ENCODE measurements at places on chromosomes 2 and 18.

GRCh38 chr2:238376884-238377391 is 49.8 kb upstream of the ASB1 start:
- DNase-seq: no peak

DNA sequence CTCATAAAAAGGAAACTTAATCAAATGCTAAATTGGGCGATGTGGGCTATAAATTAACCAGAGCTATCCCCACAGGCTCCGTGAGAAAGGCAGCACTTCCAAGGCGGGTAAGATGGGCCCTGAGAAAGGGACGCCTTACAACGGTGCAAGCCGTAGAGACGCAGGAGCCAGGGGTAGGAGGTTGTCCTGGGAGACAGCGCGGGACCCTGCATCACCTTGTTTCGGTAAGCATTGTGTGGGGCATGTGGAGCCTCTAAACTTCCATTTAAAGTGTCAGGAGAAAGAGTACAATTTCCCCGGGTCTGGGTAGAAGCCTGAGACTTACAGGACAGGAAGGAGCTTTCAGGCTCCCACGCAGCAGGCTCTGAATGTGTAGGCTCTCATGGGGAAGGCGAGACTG is 1.2 kb upstream of the PER2 start:
- no peak for DNase-seq

GRCh38 chr2:240816584-240817495 is 3.2 kb downstream of the KIF1A start:
- no peak for DNase-seq

- no peak for DNase-seq
Measured at GRCh38 chr2:223815884-223816570, 21.4 kb downstream of the AP1S3 start.

GRCh38 chr2:235497096-235497495 is 3.3 kb downstream of the AGAP1 start:
- DNase-seq: peak; percentile 29

DNA sequence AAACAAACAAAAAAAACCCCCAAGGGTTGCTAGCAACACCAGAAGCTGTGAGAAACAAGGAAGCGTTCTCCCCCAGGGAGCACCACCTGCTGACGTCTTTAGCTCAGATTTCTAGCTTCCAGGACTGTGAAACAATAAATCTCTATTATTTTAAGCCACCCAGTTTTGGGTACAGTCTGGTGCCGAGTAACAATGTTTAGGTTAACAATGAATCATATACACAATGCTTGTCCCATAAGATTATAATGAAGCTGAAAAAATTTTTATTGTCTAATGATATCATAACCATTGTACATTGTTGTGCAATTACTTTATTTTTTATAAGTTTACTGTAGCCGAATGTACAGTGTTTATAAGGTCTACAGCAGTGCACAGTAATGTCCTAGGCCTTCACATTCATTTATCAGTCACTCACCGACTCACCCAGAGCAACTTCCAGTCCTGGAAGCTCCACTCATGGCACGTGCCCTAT is 72.1 kb upstream of the CAB39 start:
- no peak for DNase-seq

DNA sequence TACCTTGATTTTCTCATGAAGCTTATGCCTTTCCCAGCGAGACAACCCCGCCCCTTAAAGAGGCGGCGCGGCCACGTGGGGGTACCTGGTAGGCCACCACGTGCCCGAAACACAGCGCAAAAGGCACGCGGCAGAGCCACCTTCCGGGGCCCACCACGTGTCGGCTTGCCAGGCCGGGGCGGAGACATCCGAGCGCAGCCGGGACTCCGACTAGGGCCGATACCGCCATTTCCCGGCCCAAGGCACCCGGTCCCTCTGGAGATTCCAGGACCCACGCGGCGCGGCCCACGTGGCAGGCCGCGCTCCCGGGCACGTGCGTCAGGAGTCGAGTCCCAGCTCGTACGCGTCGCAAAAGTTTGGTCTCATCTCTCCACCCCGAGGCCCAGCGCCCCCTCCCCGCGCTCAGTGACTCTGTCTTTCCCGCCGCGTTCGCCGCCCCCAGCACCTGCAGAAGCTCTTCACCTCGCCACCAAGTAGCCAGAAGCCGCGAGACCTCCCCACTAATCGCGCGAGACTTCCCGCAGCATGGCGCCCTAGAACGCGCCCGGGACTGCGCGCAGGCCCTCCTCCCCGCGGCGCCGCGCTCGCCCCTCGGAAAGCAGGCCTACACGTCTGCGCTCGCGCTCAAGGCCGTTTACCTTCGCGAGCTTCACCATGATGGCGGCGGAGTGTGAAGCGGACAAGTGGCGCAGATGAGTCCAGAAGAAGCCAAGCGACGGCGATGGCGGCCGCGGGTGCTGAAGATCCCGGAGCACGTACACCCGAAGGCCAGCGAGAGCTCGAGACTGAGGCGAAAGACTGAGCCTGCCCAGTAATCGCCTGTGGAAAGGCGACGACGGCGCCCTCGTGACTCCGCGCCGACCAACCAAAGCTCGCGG is at the start of gene NCL:
Gene NCL (minus strand): TSS at position 787 of the 878 bp plus-strand sequence. CDS start 131 bp downstream, at position 656.
- peak; percentile 97 for DNase-seq

- DNase-seq: no peak
Measured at GRCh38 chr2:207269038-207269437, 103.3 kb upstream of the KLF7 start.

- DNase-seq: no peak
Measured at GRCh38 chr18:75478996-75479880, 51.7 kb upstream of the SMIM21 start.

- DNase-seq: no peak
Measured at GRCh38 chr18:7626922-7627440, 59.9 kb downstream of the PTPRM start.

GRCh38 chr2:233007270-233007669 is 5.8 kb downstream of the NGEF start:
- no peak for DNase-seq

DNA sequence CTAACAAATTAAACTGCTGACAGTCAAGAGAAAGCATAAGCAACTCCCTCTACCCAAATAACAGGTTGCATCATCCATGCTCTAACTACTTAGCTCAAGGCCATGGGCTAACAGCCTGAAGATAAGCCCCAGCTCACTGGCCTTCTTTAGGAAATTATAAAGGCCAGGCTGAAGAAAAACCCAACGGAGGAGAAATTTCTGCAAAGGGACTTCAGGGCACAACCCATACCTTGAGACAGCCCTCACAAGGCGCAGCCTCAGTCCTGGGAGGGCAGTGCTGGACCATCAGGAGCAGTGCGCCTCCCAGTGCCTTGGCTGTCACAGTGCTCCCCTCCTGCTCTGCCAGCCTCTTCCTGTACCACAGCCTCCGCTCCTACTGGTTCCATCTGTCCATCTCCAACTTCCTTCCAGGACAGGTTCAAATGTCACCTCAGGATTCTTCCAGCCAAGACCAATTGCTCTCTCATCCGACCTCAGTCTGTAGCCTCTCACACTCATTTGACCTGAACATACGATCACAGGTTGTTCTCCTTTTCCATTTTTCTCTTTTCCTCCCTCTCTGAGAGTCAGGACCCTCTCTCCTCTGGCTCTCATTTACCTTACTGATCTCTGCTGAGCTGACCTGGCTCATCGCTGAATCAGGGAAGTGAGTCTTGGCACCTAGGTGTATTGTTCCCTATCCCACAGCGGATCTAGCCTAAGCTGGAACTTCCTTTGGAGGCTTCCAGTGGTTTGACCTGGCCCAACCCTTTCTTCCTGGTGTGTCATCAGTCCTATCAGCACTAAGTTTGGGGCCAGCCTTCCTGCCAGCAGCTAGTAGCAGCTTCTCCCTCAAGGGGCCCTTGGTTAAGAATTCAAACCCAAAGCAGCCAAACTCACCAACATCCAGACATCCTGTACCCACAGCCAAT is 1.9 kb downstream of the MCFD2 start:
- DNase-seq: no peak

DNA sequence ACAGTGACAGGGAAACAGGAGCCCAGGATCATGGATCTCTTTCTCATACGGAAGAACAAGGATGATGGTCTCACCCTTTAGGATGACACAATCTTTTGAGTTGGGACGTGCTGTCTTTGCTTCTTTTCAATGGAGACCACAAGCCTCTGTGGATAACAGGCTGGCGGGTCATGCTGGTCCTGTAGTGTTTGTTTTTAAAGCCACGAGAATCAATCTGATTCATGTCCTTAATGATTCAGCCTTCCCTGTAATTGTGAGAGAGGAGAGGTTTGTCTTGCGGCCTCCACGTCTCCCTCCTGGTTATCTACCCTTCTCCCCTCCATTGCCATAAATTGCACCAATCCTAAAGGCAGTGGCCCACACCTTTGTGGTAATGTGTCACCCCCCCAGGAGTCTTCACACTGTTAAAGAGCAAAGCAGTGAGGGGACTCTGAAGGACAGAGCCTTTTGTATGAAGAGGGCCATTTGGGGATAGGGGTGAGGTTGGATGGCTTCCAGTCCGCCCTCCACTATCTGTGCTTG is 87.7 kb upstream of the TGFA start:
- no peak for DNase-seq

DNA sequence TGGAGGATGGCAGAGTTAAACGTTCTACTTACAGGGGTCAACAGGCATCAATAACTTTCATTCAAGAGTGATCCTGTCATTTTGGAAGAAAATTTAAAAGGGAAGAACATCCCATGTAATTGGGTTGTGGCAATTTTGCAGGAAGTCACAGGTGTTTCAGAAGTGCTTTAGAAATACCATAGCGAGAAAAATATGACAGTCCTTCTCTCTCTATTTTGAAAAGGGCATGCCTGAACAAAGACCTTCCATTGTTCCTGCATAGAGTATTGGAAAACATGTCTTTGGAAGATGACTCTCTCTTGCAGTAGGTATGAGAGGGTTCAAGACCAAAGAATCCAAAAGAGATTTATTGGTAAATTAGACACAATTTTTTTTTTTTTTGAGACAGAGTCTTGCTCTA is 81.8 kb upstream of the SERTAD2 start:
- DNase-seq: no peak

DNA sequence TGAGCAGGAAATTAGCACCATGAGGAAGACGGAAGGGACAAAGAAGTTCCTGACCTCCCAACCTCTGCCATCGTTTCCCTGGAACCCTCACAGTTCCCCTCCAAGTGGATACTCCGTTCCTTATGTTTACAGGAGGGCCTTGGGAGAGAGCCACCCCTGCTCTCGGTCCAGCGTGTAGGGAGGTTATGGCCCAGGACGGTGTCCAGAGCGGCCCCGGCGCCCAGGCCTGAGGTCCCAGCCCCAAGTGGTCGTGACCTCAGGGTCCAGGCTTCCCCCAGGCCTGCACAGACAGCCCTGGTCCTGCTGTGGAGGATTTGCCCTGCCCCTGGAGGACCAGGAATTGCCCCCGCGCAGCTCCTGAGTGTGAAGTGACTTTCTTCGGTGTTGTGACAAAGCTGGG is 61.8 kb upstream of the RBM44 start:
- DNase-seq: no peak

- DNase-seq: no peak
Measured at GRCh38 chr2:2926858-2927175, 450.8 kb downstream of the EIPR1 start.

DNA sequence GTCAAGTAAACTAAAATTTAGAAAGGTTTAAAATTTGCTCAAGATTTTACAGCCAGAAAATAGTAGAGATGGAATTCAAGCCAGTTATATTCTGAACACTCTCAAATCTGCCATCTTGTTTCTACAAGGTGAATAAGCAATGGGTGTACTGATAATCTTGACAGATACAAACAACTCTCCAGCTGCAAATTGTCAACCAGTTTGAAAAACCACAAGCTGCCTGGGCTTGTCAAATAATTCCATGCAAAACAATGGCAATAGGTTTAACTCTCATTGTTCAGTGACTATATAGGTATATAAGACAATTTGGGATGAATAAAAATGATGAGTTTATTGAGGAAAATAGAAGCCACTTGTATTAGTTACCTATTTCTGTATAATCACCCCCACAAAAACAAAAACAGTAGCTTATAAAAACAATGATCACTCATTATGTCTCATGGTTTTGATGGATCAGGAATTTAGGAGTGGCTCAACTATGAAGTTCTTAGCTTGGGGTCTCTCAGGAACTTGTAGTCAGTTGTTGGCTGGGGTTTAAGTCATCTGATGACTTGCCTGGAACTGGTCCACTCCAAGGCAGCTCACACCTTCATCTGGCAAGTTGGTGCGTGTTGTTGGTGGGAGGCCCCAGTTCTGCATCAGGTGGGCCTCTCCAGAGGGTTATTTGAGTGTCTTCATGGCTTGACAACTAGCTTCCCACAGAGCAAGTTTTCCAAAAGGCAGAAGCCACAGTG is 12.6 kb upstream of the EVA1A start:
- no peak for DNase-seq

DNA sequence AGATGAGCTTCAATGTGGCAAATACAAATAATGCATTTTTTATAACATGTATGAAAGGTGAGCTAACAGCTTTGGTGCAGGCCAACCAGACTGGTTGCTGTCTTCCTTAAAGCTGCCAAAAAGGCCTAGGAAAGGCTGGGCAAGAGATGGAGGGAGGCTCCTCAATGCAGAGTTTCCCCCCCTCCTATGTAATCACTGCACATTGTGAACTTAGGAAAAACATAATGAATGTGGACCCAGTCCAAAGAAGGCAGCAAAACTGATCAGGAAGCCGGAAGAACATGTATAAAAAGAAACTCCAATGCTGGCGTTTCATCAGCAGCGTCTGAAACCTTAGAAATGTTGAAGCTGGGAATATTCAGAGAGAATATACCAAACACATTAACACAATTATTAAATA is 84.2 kb upstream of the LYPD6 start:
- no peak for DNase-seq

GRCh38 chr2:223494496-223494895 is 107.7 kb downstream of the SCG2 start:
- DNase-seq: no peak

- DNase-seq: no peak
Measured at GRCh38 chr2:29662861-29663260, 258.5 kb downstream of the ALK start.

GRCh38 chr2:3207091-3207491 is 170.5 kb downstream of the EIPR1 start:
- no peak for DNase-seq

GRCh38 chr2:241049739-241050623 is 51.6 kb downstream of the SNED1 start:
- DNase-seq: no peak

DNA sequence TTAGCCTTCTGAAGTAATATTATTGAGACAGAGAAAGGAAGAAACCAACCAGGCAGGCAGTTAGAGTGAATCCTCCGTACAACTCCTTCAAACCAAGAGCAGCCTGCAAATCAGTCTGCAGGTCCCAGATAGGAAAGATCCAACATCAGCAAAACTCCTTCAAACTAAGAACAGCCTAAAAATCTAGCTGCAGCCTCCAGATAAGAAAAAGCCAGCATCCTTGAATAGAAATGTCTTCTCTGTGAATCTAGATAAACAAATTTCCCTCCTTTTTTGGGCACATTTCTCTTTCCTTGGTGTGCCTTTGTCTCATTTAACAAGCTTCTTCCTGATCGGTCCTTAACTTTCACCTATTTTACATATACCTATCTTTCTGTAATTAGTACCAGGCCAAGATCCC is 1004.6 kb upstream of the TMEFF2 start:
- DNase-seq: no peak

- DNase-seq: no peak
Measured at GRCh38 chr2:205323929-205324328, 358.4 kb upstream of the NRP2 start.

DNA sequence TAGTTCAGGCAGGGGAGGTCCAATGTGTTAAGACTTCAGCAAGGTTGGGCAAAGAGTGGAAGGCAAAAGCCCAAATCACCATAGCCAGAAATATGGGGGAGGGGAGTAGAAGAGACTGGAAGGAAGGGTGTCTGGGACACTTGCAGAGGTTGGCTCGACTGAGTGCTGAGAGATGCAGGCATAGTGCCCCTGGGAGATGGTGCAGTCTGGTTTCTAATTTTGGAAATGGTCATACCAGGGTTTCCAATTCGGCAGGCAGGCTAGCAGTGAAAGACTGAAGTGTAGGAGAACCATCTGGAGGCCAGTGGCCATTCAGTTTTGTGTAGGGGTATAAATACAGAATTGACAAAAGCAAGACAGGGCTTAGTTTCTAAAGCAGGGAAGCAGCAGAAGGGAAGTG is 6.2 kb upstream of the SPOPL start:
- no peak for DNase-seq
